Suppressor macrophage (primary cell): ENCODE measurements at places on chromosomes 7 and 10.

- no peak for DNase-seq
Observed at GRCh38 chr7:134847851-134848588, 68.6 kb downstream of the CALD1 start.

GRCh38 chr10:42874713-42875387 lies 92.3 kb downstream of the BMS1 start:
- DNase-seq, result no peak

DNA sequence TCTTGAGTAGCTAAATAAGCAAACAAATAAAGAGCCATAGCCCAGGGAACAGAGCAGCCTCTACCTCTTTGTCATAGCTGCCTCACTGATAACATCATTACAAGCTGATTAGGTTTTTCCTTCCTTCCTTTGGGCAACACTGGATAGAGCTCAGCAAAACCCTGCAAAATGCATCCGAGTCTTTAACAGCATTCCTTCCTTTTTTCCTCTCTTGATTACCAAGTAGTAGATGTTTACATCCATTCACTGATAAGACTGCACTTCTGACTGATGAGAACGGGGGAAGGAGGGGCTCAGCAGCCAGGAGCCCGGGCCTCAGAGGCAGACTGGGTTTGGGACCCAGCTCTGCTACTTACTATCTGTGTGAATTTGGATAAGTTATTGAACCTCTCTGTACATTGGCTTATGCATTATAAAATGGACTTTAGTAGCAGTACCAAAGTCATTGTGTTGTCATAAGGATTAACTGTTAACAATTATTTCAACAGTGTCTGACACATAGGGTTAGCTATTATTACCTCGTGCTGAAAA lies 214.2 kb downstream of the ANK3 start:
- DNase-seq, result no peak

DNA sequence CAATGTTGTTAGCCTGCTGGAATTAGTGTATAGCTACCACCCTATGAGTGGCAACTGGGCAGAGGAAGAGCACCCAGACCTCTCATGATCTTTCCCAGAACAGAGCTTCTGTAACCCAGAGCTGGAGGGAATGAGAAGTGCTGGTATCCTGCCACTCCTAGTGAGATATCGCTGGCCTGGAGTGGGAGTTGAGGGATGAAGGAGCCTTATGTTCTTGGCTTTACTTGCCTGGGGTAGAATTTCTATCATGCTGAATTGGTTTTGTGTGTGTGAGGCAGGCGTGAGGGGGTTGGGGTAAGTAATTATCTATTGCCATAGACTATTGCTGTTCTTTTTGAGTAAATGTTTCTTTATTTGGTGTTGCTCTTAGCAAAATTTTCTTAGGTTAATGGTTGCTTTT lies 146.6 kb downstream of the ATRNL1 start:
- no peak for DNase-seq

GRCh38 chr7:152095771-152096170 lies 70.3 kb downstream of the GALNT11 start:
- DNase-seq, result no peak

GRCh38 chr7:36236073-36236472 lies 83.0 kb downstream of the EEPD1 start:
- no peak for DNase-seq

DNA sequence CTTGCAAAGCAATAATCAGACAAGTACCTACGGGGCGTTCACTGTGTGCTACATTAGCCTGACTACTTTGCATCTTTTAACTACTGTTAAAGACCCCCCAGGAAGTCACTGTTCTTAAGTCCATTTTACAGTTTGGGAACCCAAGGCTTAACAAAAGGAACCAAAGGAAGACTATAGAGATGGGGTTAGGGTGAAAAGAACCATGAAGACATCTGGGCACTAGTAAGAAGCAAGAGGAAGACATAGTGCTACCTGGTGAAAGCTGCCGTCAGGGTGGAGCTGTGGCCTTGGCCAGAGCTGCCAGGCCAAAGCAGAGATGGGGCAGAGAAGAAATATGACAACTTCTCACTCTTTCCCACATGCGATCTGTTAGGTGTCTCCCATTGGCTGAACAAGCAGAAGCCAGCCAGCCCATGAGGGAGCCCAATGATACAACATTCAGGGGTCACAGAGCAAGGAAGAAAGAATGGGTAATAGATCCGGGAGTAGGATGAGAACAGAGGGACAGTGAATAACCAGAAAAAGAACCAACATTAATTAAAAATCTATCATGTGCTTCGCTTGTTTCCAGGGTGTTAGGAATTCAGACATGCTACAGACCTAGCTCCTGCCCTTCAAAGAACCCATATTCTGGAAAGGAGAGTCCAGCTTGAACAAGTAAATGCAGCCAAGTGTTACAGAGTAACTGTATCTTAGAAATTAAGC lies 85.4 kb downstream of the ARID5B start:
- DNase-seq, result no peak

- DNase-seq, result no peak
Observed at GRCh38 chr10:126160571-126160970, 227.7 kb downstream of the ADAM12 start.
